ENCODE measurements at places on chromosomes 13 and 19.

GRCh38 chr13:77343841-77344240, 16.9 kb upstream of the MYCBP2 start:
- no peak for DNase-seq

- no peak for DNase-seq
Observed at GRCh38 chr13:50589651-50590054, 253.8 kb downstream of the DLEU7 start.

- no peak for DNase-seq
Observed at GRCh38 chr19:16136185-16136999, 7.1 kb upstream of the HSH2D start.

GRCh38 chr19:14554382-14554812, 17.5 kb downstream of the NDUFB7 start:
- no peak for DNase-seq

- DNase-seq = no peak
Observed at GRCh38 chr13:50415428-50415827, 400.2 kb downstream of the KCNRG start.

DNA sequence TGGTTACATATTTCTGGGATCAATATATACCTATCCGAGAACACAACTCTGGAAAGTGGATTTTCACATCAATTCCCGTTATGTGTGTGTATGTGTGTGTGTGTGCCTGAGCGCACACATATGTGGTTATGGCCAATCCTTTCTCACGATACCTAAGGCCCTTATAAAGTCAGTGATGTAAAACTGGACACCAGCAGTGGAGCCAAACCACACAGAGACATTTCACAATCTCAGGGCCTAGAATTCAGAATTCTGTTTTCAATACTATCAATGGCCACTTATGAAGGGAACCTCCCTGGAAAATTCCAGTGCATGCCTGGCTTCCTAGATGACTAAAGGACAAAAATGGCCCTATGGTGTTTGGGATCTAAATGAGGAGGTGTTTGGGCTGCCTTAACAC, 187.3 kb upstream of the UBL3 start:
- no peak for DNase-seq

DNA sequence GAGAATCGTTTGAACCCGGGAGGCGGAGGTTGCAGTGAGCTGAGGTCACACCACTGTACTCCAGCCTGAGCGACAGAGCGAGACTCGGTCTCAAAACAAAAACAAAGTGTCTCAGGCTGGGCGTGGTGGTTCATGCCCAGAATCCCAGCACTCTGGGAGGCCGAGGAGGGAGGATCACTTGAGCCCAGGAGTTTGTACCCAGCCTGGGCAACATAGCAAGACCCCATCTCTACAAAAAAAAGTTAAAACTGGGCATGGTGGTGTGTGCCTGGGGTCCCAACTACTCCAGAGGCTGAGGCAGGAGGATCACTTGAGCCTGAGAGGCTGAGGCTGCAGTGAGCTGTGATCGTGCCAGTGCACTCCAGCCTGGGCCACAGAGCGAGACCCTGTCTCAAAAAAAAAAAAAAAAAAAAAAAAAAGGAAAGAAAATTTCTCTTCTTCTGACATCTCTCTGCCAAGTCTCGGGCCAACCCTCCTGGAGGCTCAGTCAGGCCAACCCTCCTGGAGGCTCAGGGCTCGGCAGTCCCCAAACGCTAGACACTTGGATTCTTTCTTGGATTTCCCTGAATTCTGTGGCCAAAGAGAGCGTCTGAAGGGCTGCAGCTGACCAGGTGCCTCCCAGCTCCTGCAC, 26.3 kb downstream of the ARID3A start:
- DNase-seq = no peak

- DNase-seq = no peak
Observed at GRCh38 chr13:110583178-110583865, 21.8 kb upstream of the RAB20 start.

DNA sequence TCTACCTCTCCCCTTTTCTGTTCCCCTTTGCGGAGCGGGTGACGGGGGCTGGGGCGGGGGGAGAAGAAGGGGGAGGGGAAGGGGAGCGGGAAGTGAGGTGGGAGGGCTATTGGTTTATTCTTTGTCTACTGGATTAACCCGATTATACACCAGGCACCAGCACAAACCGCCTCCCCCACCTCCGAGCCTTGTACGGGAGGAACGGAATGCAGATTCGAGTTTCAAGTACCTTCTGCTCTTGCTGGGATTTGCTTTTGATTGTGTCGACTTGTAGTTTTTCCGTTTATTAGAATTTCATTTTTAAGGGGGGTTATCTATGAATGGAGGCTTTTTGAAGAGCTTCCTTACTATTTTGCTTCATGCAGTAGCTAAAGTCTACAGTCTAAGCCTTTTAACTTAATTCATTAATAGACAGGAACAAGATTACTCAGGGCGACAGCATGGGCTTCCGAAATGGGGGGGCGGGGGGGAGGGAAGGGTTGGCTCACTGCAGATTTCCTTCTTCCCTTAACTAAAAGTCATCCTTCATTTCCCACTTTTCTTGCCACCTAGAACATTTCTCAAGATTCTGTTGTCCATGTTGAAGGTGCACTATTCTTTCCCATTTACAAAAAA, 937 bp upstream of the SPRY2 start:
- DNase-seq = no peak

GRCh38 chr13:108993346-108993745, 363.9 kb downstream of the MYO16 start:
- no peak for DNase-seq

DNA sequence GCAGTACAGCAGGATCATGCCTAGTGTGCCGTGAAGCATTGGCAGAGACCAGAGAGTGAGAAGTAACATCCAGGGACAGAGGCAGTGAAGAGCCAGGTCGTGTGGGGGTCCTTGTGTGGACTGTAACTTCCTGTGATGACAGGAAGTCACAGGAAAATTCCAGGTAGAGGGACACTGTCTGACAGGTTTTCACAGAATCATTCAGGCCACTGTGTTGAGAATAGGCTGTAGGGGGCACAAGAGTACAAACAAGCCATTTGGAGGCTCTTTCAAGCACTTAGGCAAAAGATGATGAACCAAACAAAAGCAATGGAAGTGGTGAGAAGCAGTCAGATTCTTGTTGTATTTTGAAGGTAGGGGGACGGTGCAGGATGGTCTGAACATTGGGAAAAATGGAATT, 46.4 kb downstream of the N4BP2L1 start:
- DNase-seq = no peak

DNA sequence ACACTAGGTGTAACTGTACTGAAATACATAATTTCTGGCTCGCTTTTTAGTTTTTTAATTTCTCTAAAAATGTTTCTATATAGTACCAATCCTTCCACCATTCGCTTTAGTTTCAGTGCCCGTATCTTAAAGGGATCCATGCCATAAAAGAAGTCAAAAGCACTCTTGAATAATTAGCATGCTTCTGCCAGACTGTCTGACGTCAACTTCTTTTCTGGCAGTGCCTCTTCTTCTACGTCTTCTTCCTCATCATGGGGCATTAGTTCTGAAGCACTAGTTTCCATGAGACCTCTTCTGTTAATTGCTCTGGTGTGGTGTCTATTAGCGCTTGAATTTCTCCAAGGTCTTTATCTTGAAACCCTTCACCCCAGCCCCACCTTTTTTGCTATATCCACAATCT, 93.8 kb upstream of the DOCK9 start:
- DNase-seq = no peak

DNA sequence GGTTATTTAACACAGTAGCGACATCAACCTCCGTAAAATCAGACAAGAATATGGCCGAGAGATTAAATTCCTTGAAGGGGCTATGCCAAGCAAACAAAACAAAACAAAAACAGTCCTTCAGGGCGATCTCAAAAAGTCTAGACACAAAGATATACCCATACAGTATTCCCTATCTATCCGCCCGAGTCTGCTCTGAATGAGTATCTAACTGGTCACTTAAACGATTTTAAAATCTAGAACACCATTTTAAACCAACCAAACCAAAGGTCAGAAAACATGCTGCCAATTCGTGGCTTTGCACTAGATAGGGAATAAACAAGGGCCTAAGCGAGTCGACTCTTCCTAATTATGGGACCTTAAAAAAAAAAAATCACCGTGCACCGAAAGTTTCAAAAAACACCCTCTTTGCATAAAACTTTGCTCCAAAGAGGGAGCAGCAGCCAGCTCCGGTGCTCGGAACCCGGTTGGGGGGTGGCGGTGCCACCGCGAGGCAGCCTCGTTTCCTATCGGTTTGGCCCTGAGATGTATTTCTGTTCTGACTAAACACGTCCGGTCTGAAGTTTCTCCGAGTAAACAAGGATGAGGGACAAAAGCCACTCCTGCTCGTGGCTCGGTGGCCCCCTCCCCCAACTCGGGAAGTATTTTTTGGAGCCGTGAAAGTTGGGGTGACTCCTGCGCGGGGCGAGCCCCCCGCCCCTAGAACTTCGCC, 1.8 kb downstream of the HMGB1 start:
- DNase-seq = peak; percentile 54

GRCh38 chr13:46295491-46296114, 83.9 kb downstream of the LRRC63 start:
- DNase-seq = peak; percentile 32

All from activated CD4-positive, alpha-beta T cell treated with anti-CD3 and anti-CD28 coated beads for 1 hour (primary cell).